ENCODE measurements at places on chromosomes 12 and 14.

DNA sequence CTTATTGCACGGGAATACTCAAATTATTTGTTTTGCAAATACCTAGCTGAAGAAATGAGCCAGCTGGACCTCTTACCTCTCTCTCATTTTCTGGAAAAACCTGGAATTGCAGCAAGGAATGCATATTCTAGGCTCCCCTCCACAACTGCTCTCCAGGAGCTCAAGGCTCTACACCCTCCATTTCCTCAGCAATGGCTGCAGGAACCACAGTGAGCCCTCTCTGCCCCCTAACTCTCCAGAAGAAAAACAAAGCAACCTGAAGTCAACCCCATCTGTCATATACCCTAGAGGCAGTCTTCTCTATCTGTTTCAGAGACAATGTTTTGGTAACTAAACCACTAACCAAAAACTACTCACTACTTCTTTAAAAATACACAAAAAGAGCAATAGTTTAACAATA, 221.6 kb downstream of the SLC25A21 start:
- DNase-seq, result no peak

- no peak for DNase-seq
Measured at GRCh38 chr12:128928361-128928760, 75.1 kb downstream of the GLT1D1 start.

DNA sequence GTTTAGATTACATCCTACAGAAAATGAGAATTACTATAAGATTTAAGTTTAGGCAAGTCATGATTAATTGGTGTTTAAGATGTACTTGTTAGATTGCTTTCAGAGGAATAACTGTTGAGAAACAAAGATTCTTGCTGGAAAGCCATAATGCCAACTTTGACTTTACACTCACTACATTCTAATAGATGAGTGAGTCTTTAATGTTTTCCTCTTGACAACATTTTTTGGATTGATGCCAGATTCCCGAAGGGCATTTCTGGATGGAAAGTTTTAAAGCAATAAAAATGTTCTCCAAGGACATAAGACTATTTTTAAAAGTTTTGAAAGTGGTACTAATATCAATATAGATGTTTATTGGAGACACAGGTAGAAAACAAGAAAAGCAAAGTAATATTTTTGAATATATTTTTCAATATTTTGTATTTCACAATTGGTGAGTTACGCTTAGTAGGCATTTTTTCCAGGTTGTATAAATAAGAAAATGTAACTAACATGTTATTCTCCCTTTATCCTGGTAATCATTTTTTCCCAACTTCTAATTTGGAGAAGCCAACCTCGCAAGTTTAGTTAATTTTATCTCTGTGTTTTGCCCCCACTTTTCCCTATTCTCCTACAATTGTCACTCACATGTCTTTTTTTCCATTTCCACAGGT, 307.3 kb downstream of the CEP128 start:
- DNase-seq, result peak; percentile 56

DNA sequence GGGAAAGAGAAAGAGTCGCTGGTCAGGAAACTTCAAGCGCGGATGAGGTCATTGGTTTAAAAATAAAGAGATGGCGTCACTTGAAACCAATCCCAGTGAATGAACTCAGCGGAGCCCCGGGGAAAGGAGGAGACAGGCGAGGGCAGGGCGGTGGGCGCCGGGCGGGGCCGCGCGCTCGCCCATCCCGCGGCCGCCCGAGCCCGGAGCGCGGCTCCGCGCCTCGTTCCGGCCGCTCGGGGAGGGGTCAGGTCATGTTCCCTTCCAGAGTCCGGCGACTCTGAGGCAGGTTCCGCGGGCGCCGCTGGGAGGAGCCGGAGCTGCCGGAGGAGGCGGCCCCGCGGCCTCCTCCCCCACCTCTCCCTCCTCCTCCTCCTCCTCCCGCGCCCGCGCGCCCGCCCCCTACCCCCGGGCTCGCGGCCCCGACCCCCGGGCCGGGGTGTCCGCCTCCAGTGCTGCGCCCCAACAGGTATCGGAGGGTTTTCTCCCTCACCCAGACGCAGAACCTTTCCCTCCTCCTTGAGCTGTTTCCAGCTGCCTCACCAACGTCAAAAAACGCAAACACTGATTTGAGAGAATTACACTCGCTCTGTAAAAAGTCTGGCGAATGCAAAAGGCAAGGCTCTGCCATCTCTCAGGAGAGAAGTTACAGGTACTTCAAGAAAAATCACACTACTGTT, at the start of gene DUSP16:
Gene DUSP16 (minus strand): TSS at position 279 of the 677 bp plus-strand sequence. CDS start 41,765 bp downstream, outside the sequence.
- peak; percentile 96 for DNase-seq

DNA sequence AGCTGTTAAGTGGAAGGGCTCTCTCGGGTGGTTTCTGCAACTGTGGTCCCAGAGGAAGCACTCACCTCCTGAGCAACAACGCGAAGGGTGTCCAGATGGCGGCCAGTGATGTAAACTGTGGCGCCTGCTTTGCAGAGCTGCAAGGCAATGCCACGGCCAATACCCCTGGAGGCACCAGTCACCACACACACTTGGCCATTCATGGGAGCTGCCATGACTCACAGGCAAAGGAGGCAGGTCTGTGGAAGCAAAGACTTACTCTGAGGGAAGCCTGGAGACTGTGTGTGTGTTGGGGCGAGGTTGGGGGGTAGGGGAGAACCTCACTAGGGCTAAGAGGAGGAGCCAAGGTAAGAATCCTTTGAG, 707 bp downstream of the DHRS1 start:
- DNase-seq, result peak; percentile 45

DNA sequence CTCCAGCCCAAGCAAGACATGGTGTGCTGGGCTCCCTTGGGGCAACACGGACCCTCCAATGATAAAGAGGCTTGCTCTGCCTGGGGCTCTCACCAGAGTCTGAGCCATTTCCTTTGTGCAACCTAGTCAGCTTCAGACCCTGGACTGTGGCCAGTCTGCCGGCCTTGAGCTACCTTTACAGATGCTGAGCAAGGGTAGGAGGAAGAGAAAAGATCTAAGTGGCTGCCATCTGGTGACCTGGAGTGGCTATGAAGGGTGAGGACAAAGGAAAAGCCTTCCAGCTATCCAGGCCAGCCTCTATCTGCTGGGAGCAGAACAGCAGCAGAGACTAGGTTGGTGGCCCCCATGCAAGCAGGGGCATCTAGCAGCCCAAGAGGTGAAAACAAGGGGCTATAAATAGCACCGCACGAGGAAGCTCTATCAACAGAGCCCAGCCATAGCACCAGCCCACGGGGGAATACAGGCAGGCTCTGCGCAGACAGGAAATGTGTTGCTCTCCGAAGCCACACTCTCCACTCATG, 230.1 kb downstream of the FOXN3 start:
- DNase-seq, result no peak

DNA sequence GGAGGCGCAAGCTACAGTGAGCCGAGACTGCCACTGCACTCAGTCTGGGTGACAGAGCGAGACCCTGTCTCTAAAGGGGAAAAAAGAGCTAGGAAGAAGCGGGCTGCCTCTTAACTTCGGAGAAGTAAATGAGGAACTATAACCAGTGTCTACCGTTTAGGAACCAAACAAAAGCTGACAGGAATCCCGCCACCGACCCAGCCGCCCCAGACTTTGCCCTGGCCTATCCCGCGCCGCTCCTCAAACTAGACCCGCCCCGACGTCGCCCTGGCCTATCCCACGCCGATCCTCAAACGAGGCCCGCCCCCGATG, 568 bp upstream of the SIVA1 start:
- DNase-seq, result no peak

DNA sequence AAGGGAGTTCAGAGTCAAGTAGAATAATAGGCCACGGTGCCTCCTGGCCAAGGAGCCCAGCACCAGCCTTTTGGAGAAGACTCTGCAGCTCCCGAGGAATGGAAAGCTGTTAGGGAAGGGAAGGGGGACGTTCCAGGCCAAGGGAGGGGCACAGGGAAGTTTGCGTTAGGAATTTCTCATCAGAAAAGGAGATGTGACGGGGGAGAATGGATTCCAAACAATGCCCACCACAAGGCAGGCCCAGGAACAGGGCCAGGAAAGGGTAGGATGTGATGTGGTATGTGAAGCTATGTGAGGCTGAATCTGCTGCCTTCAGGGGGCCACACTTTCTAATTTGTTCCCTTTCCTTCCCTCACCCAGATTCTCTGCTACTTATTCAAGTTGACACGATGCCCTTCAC, 46.0 kb downstream of the DGLUCY start:
- DNase-seq, result peak; percentile 62

DNA sequence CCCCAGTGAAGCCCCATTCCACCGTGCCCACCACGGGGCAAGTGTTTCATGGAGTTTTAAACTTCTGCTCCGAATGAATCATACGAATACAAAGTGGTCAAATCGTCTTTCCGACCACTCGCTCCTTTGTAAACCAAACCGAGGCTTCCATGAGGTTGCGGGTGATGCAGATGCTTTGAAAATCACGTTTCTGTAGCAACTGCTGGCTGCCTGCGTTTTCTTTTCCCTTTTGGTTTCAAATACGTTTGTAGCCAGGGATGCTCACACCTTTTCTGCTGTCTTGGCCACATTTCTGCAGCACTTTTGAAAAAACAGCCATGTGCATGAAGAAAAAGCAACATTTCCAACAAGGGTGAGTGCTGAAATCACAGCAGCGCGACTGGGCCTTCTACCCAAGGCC, 33.7 kb downstream of the RFLNA start:
- no peak for DNase-seq

GRCh38 chr14:24938593-24938992, 111.4 kb downstream of the STXBP6 start:
- DNase-seq, result no peak

- no peak for DNase-seq
Measured at GRCh38 chr12:40229690-40230651, 5.2 kb downstream of the LRRK2 start.

GRCh38 chr12:132700212-132700822, 10.3 kb upstream of the PGAM5 start:
- peak; percentile 49 for DNase-seq

- DNase-seq, result peak; percentile 73
Measured at GRCh38 chr12:75658901-75659823, 147.8 kb upstream of the KRR1 start.

DNA sequence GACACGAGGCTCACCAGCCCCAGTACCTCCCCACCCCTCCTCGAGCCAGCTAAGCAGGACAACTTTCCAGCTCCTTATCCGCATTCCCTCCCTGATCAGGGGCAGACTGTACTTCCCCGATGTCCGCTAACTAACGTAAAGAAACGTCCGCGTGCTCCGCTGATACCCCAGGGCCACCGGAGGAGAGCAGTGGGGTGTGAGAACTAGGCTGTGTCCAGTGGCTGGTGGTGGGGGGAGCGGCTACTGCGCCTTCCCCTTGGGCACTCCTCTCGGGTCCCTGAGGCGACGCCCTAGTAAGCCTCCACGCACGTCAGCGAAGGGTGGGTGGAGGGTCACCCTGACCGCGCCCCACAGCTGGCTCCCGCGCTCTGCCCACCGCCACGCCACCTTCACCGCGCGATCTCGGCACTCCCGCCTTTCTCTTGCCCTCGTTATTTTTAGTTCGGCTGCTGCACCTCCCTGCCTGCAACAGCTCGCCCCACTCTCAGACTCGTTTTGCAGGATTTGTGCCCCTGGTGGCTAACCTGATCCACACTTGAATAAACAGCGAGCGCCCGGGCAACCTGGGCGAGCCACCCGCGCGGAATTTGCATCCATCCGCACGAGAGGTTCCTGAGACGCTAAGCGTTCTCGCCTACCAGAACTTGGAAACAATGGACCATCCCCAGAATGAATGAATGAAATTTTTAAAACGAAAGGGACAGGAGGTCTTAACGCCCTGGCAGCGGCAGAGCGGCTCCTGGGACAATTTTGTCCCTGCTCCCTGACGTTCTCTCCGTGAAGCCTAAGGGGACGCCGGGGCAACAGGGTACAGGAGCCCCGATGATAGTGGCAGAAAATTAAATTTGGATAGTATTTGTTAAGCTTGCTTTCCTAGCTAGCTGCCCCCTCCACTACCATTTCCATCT, 6.9 kb upstream of the BMP4 start:
- DNase-seq, result peak; percentile 25

GRCh38 chr14:98172243-98172778, 1099.7 kb downstream of the BCL11B start:
- DNase-seq, result no peak

DNA sequence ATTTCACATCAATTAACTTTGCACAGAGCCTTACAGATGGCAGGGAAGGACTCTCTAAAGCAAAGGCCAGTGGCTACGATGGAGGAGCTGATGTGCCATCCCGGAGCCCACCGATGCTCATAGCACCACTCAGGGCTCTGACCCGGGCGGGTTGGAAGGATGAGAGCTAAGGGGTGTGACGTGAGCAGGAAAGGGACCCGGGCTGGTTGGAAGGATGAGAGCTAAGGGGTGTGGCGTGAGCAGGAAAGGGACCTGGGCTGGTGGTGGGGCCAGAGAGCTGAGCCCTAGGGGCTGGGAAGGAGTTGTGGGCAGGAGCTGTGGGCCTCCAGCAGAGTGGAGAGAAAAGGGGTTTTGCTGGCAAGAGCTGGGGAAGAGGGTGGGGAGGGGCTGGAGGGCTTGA, 3.8 kb upstream of the FBRSL1 start:
- no peak for DNase-seq

GRCh38 chr12:1836854-1837421, 16.6 kb downstream of the LRTM2 start:
- no peak for DNase-seq

- peak; percentile 96 for DNase-seq
Measured at GRCh38 chr14:99274346-99275221, 2.6 kb upstream of the BCL11B start.

GRCh38 chr12:31035226-31035625, 38.4 kb upstream of the DDX11 start:
- DNase-seq, result no peak

- no peak for DNase-seq
Measured at GRCh38 chr12:513446-513845, 53.7 kb downstream of the B4GALNT3 start.

Data from fibroblast of skin of scalp (primary cell).